SJCRH30 (cell line): ENCODE measurements at places on chromosomes 12 and 14. TPM values are rescaled to one million over a fixed set of nuclear protein-coding genes. Genes with fewer than 3 reads are reported as not detected.

Gene KRT74
- not detected in 2 replicates for total RNA-seq

DNA sequence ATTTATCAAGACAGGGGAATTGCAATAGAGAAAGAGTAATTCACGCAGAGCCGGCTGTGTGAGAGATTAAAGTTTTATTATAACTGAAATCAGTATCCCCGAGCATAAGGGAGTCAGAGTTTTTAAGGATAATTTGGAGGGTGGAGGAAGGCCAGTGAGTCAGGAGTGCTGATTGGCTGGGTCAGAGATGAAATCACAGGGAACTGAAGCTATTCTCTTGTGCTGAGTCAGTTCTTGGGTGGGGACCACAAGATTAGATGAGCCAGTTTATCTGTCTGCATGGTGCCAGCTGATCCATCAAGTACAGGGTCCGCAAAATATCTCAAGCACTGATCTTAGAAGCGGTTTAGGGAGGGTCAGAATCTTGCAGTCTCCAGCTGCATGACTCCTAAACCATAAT is 96.6 kb downstream of the CCDC60 start:
- DNase-seq, result no peak

DNA sequence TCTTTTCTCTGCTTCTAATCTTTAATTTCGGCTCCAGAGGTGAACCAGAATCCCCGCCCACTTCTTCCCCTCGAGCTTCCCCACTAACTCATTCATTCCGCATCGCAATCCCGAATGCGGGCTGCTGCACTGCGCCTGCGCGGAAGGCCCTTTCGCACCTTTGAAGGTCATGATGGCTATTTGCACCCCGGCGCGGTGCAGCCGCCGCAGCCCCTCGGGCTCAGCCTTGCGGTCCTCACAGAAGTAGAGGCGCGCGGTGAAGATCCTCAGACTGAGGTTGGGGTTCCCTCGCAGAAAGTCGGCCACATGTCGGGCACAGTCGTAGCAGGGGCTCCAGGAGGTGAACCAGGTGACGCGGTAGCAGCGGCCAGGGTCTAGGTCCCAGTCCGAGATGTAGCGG is 7.6 kb downstream of the AICDA start:
- DNase-seq, result no peak

GRCh38 chr12:73383584-73384222 is 1111.5 kb downstream of the TRHDE start:
- DNase-seq, result no peak

Gene ASCL1
- not detected in 2 replicates for total RNA-seq

Gene RNF212B
- not detected in 2 replicates for total RNA-seq
